ENCODE measurements at places on chromosomes 6 and 20. TPM values are rescaled to one million over a fixed set of nuclear protein-coding genes. Genes with fewer than 3 reads are reported as not detected.

Gene DEF6
- 12.5 TPM for total RNA-seq

Gene GPR63
- total RNA-seq = 1.9 TPM

GRCh38 chr6:121764493-121764892, 329.0 kb downstream of the GJA1 start:
- no peak for DNase-seq

DNA sequence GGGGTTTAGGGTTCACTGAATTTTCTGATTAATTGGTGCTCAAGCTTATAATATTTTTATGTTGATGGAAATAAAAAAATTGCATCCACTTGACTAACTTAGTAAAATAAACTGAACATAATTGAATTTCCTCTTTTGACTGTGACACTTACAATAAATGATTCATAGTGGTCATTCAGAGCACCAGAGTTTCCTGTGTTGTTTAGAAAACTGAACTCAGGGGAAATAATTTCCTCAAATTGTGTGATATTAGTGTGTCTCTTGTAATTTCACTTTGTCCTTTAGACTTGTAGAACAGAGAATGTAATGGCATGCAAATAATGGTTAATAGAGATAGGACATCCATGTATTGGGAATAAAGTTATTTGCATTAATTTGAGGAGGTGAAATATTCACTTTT, 319.7 kb upstream of the MAN1A1 start:
- no peak for DNase-seq

DNA sequence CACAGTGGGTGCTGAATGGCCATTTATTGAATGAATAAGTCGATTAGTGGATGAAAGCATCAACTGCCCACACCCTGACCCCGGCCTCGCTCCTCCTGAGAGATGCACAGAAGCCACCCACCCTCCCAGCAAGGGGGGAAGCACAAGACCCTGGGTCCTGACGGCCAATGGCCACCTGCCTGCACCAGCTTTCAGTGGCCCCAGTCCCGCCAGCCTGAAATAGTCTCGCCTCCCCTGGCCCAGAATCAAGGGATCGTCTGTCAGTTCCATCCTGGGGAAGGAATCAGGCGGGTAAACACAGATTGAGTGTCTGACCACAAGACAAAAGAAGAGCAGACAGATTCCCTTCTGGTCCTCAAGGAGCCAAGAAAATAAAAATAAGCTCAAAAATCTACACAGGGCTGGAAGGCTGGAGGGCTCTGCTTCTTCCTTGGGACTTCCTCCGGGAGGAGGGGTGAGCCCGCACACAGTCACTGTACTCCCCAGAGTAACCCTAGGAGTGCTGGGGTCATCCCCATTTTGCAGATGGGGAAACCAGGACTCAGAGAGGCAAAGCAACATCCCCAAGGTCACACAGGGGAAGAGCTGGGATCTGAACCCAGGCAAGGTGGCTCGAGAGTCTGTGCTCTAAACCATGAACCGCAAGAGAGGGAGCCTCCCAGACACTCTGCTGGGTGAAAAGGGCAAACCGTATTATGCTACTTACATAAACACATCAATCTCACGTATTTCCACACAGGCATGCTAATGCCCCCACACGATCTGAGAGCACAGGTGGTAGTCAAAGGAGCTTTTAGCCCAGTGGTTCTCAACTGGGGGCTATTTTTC, 7.8 kb downstream of the PREX1 start:
- DNase-seq = no peak

Measured in colonic mucosa (tissue), 4 donors.